DMS 273 treated with DMSO at 0.1 percent for 48 hours (cell line): ENCODE measurements at places on chromosomes 5 and 9.

- no peak for DNase-seq
These were observed 1.1 kb upstream of the SMC2 start for GRCh38 chr9:104092875-104093600.

DNA sequence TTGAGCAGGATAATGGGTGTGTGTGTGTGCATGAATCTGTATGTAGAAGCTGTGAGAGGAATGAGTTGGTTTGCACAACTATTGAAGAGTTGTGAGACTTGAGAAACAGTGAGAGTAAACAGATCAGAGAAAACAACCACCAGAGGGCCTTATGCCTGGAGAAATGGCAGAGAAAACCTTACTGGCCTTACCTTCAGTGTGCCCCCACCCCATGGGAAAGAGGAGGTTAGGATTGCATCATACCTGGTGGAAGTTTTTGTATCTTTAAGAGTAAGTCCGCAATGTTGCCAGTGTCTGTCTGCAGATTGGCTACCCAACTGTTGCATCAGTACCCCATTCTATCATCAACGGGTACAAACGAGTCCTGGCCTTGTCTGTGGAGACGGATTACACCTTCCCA, 1909.4 kb upstream of the WWC1 start:
- no peak for DNase-seq

- no peak for DNase-seq
These were observed 33.9 kb downstream of the GNAQ start for GRCh38 chr9:77997611-77998284.

DNA sequence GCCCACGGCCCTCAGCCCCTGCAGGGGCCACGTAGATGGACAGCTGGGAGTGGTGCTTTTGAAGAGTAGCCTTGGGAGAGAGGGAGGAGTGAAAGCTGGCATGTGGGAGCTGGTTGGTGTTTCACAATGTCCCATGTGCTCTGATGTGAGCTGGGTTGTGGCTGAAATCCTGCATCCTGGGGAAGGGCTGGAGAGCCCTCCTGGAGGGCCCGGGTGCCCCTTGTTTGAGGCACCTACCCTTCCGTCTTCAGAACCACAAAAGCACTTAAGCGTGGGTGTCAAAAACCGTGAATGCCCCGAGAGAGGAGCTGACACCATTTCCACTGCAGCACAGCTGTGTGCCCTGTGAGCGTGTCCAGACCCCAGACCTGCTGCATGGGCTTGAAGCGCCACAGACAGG, 199.1 kb upstream of the ZNF618 start:
- DNase-seq = no peak
